ENCODE measurements at places on chromosomes 13 and 19.

GRCh38 chr13:102792396-102792795 lies 6.4 kb downstream of the POGLUT2 start:
- no peak for DNase-seq

DNA sequence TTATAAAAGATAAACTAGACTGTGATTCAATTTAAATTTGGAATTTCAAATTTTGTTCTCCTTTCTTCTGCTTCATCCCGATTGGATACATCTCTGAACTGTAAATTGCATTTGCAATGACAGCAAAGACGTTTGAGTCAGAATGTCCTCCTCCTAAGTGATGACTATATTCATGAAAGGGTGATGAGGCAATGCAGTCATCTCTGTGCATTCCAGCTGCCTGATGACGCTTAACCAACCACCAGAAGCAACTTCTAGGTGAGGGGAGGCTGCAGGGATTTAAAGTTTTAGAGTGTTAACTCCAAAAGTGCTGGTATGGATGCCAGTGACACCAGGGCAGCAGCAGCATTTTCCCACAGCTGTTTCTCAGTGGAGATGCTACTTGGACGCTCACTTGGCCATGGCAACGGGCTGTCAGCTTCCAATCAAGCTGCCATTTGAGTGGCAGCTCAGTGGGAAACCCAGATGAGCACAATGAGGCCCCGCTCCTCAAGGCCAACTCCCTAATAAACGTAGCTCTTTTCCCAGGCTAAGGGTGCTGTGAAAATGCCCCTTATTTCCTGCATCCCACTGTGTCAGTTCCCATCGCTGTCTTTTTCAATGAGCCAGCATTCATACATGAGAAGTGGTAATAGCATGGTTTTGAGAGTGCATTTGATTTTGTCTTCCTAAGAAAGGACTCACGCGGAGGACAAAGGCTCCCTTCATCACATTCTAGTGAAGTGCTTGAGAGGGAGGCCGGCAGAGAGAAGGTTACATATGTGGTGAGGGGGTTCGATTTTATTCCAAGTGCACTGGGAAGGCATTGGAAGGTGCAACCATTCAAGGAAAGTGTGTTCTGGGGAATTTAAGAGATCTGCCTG lies 45.2 kb upstream of the AMER2 start:
- no peak for DNase-seq

DNA sequence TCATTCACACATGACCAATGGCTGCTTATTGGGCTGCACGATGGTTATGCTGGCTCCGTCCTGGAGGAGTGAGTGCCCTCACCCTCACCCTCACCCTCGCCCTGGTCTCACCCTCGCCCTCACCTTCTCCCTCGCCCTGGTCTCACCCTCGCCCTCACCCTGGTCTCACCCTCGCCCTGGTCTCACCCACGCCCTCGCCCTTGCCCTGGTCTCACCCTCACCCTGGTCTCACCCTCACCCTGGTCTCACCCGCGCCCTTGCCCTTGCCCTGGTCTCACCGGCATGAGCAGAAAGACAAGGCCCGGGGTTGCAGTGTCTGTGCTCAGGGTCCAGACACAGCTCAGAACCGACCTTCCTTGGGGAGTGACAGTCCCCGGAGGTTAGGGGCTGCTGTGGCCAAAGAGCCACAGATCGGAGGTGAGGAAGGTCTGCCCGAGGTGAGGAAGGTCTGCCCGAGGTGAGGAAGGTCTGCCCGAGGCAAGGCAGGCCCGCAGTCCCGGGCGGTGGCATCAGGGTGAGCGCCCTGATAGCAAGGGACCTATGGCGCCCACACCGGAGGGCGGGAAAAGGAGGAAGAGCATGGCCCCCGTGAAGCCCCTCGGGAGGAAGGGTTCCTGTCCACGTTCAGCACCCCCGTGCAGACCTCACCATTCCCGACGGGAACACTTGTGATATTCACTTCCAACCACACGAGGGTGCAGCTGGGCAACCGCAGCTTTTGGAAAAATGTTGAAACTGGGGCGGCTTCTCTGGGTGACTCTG lies 65.6 kb downstream of the MCF2L start:
- DNase-seq = no peak

- no peak for DNase-seq
These were observed 10.0 kb upstream of the OXGR1 start for GRCh38 chr13:97004096-97004876.

DNA sequence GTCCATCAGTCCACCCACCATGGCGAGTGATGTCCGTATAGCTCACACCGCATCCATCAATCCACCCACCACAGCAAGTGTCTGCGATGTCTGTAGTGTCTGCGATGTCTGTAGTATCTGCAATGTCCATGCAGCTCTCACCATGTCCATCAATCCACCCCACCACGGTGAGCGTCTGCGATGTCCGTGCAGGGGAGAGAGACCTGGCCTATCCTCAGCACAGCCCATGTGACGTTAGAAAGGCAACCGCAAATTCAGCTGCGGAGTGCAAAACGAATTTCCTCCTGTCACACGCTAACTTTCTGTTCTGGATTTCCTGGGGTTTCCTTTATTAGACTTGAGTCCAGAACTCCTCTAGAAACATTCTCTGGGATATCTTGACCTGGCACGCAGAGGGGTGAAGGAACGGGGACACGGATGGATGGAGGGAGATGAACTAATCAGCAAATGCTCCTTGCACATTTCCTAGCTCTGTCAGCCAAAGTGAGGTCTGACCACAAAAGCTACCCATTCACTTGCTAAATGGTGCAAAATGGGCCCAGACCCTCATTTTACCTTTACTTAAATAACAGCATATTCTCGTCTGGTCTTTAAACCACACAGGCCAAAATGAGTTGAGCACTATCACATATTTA lies 18.3 kb downstream of the RASA3 start:
- no peak for DNase-seq

- no peak for DNase-seq
These were observed 20.7 kb downstream of the MIPEP start for GRCh38 chr13:23868521-23868920.

DNA sequence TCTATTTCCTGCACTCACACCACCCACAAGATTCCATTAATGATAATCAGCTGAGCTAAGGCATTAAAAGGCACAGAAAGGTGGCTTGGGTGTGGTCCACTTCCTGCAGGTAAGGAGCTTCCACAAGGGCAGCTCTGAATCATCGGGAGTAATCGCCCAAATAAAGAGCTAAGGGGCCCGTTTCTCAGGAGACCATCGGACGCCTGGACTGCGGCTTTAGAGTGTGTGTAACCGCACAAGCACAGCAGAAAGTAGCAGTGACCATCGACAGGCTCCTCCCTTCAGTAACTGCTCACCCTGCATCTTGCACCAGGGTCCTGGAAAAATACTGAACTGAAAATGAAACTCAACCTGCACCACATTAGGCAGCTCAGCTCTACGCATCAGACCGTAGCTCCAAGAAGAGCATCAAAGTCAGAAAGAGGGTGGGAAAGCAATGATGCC lies 6.0 kb downstream of the STK24 start:
- DNase-seq = peak; percentile 64

DNA sequence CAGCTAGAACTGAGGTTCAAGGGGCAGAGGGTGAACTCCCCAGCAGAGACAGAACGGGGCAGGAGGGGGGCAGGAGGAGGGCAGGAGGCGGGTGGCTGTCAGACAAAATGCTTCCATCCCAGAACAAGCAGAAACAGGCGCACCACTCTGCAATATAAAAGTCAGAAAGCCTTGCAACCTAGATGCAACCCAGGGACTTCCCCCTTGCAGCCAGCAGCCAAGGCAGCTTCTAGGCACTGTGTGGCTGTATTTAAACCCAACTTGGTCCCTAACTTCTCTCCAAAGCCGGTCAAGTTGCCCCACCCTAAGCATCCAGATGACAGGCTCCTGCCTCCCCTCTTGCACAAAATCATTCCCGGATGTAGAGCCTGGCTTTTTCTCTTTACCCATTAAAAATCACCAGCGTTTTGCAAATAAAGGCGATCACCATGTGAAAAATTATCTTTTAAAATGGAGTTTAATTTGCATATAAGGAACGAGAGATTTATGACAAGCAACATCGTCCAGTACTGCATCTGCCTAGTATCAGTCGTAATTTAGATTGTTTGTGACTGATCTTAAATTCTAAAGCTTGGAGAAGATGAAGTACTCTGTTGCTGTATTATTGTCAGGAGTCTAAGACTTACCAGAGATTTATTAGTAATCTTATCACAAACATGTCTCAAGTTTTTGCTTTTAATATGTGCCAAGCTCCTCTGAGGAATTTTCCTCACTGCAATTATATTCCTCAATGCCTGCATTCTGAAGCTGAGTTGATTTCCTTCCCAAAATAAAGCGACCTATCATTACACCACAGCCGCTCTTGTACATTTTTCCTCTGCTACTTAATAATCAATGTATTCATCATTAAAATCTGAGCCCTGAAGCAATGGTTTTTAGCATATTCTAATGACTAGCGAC lies 307.1 kb upstream of the ZNF507 start:
- DNase-seq = no peak
